ENCODE measurements at places on chromosomes 5 and 9.

GRCh38 chr9:130284690-130285089 is 19.1 kb downstream of the HMCN2 start:
- no peak for DNase-seq

DNA sequence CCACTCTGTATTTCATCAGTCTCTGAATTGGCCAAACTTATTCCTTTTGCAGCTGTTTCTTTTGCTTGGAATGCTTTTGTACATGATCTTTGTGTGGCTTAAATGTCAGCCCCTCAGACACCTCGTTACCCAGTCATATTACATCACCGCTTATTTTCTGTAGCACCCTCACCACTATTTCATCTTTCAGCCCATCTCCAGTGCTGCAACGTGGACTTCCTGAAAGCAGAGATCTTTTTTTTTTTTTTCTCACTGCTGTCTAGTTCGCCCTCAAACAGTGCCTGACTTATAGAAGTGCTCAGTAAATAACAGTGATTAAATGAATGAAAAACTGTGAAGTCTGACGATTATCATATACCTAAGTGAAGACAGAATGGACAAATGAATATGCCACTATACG is 835 bp downstream of the SRA1 start:
- DNase-seq = no peak

DNA sequence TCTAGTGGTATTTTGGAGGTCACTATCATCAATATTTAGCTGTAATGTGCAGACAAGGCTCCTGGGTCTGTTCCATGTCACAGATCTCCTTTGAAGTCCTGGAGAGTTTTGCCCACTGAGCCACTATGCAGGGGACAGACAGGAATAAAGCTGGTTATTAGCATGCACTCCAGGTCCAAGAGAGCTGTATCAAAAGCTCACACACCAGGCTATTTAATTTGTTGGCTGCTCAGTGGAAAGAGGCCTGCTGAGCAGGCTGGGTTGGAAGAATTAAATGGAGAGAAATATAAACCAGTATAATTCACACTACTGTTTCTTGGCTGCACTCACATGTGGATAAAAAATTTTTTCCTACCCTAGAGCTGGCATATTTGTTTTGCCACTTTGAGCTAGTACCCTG is 113.8 kb upstream of the TAF11L2 start:
- DNase-seq = no peak

DNA sequence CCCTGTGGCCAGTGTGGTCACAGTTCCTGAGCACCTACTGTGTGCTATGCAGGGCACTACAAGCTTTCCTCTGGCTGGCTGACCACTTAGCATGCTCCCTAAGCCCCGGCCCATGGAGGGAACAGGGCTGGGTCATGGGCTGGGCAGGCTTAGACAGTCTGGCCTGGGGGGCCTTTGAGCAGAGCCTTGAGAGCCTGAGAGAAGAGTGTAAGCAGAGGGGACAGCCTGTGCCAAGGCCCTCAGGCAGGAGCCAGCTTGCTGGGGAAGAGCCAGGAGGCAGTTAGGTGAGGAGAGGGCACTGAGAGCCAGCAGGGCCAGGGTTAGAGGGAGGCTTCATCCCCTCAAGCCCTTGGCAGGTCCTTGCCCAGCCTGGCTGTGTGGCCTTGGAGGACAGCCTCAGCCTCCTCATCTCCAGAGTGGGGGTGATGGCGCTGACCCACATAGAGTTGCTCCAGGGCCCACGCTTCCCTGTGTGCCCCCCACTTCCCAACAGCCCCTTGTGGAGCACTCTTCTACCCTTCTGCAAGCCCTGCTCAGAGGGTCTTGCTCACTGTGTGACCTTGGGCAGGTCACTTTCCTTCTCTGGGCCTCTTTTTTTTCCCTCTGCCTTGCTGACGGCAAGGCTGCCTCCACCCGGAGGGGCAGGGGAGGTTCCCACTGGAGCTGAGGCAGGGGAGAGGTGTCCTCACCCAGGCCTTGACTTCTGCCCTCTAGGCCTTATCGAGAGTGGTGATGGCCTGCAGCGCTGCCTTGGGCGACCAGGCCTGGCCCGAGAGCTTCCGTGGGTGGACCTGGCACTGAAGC is 107.1 kb downstream of the PHF2 start:
- DNase-seq = no peak

DNA sequence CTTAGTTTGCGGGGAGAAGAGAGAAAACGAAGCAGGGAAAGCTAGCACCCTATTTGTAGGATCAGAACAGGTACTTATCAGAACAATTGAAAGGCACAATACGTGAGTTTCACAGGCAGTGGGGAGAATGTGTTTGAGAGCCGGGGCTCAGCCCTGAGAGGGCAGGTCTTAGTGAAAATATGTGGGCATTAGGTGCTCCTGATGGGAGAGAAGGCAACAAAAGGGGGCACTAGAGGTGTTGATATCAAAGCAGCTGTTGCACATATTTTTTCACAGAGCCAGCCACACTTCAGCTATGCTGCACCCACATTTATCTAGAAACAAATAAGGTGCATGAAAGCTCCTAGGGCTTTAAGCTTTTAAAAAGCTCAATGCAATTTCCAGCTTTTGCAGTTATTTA is 99.7 kb upstream of the MAN2A1 start:
- no peak for DNase-seq

GRCh38 chr5:148858106-148858505 is 31.7 kb downstream of the ADRB2 start:
- no peak for DNase-seq

DNA sequence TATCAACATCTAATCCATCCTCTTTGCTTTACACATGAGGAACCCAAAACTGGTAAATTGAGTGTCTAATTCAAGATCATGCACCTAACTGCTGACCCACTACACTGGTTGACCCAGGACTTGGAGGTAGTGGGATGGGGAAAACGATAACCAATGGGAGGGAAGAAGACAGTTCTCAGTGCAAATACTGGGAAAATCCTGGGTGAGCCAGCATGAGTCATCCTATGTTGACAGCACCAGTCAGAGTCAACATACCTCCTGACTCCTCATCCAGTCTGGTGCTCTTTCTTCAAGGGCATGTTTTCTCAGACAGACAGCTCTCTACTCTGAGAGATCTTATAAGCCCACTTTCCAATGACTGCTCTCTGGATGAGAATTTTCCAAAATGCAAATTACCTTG is 232.8 kb upstream of the PTGER4 start:
- DNase-seq = peak; percentile 89

DNA sequence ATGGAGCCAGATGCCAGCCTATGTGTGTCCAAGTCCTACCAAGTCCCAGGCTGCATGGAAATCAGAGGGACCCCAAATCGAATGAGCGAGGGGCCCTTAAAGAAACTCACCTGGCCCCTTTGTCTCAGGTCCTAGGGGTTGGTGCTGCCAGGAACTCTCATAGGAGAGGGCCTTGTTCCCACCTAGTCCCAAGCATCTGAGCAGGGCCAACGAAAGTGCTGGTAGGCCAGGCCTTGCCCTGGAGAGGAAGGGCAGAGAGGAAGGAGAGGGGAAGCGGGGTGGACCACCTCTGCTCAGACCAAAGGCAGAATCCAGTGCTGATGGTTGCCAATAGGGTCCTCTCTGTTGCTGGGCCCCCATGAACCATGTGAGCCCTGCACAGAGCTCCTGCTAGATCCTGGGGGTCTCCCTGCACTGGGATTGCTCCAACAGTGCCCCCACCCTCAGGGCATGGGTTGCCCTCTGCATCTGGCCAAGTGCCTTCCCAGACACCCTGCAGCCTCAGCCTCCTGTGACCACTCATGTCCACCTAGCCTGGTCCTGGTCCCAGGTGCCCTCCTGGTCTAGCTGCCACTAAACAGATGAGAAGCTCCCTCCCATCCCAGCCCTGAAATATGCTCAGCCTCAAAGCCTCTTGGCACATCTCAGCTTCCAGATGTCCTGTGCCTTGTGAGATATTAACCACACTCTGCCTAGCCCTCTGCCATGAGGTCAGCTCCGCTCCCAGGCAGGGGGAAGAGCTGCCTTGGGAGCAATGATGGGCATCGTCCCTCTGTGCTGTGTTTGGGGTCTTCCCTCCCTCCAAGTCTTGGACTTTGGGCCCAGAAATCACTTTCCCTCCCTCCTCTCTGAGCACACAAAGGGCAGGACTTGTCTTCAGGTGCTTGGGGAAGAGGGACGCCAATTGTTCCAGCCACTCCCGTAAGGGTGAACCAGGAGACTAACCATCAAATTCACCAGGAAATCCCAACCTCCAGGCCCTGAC is 109.6 kb downstream of the ADAMTS2 start:
- no peak for DNase-seq

DNA sequence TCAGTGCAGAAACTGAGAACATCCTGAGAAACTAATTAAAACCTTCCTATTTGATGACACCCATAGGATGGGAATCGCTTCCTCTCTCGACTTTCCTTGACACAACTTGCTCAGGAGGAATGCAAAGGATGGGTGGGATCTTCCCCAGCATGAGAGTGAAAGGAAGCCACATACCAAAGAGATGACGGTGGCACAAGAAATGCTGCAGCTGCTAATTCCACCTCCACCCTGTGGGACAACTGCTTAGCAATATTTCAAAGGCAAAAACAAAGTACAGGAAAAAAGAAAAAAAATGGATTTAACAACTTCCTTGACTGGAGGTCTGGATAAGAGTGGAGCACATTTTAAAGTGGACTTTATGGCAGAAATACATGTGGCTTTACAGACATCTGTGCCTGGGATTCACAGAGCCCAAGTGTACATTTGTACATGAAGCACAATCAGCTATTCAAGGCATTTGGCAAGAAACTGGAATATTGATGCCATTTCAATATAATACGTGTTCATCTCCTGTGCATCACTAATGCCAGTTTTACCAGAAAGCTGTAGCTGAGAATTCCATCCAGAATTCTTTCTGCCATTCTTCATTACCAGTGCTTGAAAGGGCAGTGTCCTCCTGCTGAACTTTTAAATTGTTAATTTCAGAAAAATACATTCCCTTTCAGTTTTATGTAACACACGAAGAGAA is 359.2 kb upstream of the ACTBL2 start:
- peak; percentile 99 for DNase-seq

DNA sequence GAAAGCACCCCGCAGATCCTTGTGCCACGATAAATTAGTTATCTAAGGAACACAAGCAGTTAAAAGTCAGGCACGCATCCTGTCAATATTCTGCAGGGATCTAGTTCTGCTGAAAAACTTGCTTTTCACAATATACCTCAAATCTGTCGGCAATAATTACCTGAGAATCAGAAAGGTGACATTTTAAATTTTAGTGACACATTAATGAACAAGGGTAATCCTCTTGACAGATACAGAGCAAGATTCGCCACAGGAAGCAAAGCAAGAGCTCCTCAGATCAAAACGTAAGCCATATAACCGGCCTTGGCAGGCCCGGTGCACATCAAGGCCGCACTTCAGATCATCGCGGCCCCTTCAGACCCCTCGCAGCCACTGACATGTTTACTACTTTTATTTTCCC is 185.7 kb downstream of the ATPSCKMT start:
- no peak for DNase-seq

DNA sequence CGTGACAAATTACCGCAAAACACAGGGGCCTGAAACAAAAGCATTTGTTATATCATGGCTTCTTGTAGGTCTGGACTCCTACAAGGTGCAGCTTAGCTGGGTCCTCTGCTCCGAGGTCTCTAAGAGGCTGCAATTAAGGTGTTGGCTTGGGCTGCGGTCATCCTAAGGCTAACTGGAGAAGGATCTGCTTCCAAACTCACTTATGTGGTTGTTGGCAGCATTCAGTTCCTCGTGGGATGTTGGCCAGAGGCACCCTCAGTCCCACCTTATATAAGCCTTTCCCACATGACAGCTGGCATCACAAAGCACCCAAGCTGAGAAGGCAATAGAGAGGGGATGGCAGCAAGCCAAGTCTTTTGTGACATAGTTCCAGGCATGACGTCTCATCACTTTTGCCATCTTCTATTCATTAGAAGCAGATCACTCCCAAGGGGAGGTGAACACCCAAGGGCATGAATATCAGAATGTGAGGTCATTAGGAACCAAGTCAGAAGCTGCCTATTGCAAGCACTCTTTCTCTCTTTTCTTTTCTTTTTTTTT is 47.9 kb upstream of the ZBTB43 start:
- no peak for DNase-seq
